ENCODE measurements at places on chromosomes 11 and 22. TPM values are rescaled to one million over a fixed set of nuclear protein-coding genes. Genes with fewer than 3 reads are reported as not detected.

Gene FKBP2
- total RNA-seq: 36.6 TPM

Gene OR4A16
- not detected for total RNA-seq

Gene GPHA2
- total RNA-seq: not detected

Gene HTR3A
- not detected for total RNA-seq

Gene OR52I2
- total RNA-seq: not detected

Gene CATSPERZ
- total RNA-seq: not detected

Gene RIN1
- total RNA-seq: 1.8 TPM

Gene TCN2
- 1.00 TPM for total RNA-seq

Gene MMP7
- not detected for total RNA-seq

Gene CALCA
- not detected for total RNA-seq

Gene MS4A6A
- total RNA-seq: not detected

Gene MRGPRE
- not detected for total RNA-seq

Gene AMOTL1
- total RNA-seq: 4.4 TPM

Gene PATE2
- not detected for total RNA-seq

Gene P2RY2
- 0.07 TPM for total RNA-seq

Gene RIMBP3B
- 0.11 TPM for total RNA-seq

Gene RFPL2
- 0.09 TPM for total RNA-seq

Gene LDHAL6A
- total RNA-seq: 0.11 TPM

Gene MIF
- total RNA-seq: 1,011 TPM

Gene RAG2
- total RNA-seq: not detected

Gene FGF4
- not detected for total RNA-seq

Gene PARVG
- 164 TPM for total RNA-seq

Gene TRPC6
- total RNA-seq: not detected

Gene LPXN
- total RNA-seq: 137 TPM

Gene CSF2RB
- 7.8 TPM for total RNA-seq

Gene E2F8
- total RNA-seq: 41.9 TPM

Gene RGL4
- 31.4 TPM for total RNA-seq

Gene YPEL4
- 0.48 TPM for total RNA-seq

Gene LRRC56
- total RNA-seq: 2.2 TPM

Gene CRYBB3
- 0.32 TPM for total RNA-seq

Gene WT1
- not detected for total RNA-seq

Gene HIC2
- 4.5 TPM for total RNA-seq

Gene SEC14L2
- 7.2 TPM for total RNA-seq

Gene RPLP2
- total RNA-seq: 2,169 TPM

Gene SHANK2
- total RNA-seq: not detected

Gene FAM181B
- total RNA-seq: not detected

Gene NLRP14
- total RNA-seq: 0.39 TPM

Gene INS
- total RNA-seq: not detected

Gene PDGFD
- total RNA-seq: not detected

Gene TMEM121B
- total RNA-seq: 0.09 TPM

Gene LARGE1
- not detected for total RNA-seq

All from T-helper 2 cell treated with Interferon-gamma antibody and Interleukin-4, amounts not matched to agents 100 ng/mL and 5 ng/mL, for 36 hours (primary cell).